ENCODE measurements at places on chromosomes 4 and X. TPM values are rescaled to one million over a fixed set of nuclear protein-coding genes. Genes with fewer than 3 reads are reported as not detected.

ETDB gene
- total RNA-seq, result not detected

GAB3 gene
- 1.5 TPM for total RNA-seq

DNA sequence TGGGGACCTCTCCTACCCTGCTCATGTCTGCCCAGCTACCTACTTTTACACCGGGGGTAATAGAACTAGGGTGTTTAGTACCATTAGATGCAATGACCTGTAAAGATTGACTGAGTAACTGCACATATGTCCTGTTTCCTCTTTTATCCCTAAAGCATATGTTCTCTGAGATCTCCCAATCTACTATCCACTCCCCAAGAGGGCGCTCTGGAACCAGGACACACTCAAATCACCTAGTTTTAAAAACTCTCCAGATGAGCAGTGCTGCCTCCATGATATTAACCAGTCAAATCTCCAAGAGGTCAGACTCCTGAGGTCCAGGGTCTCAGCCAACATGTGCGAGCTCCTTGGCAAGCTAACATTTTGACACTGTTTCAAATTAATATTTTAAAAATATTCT is 87.0 kb upstream of the TSPAN5 start:
- no peaks in the 10 kb centered on the region for H3K27me3 ChIP-seq
- no peak for DNase-seq
- no peak overlapping the region for H3K27ac ChIP-seq
- no peak overlapping the region for H3K4me3 ChIP-seq

DNA sequence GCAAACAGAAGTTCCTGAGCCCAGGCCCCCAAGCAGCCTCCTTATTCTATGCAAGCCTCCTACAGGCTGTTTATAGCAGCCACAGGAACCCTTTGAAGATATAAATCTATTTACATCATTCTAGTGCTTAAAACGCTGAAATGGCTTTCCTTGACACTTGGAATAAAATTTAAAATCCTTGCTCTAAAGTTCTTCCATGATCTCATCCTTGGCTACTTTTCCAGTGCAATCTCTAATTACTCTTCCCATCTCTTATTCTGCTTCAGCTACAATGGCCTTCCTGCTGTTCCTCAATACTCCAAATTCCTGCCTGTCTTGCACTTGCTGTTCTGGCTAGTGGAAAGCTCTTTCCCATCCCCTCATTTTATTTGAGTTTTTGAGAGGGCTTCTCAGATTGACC is 634.2 kb upstream of the NR3C2 start:
- no peaks in the 10 kb centered on the region for H3K36me3 ChIP-seq
- no peak overlapping the region for H3K27ac ChIP-seq
- no peak overlapping the region for H3K4me3 ChIP-seq
- no peaks in the 10 kb centered on the region for H3K27me3 ChIP-seq

DNA sequence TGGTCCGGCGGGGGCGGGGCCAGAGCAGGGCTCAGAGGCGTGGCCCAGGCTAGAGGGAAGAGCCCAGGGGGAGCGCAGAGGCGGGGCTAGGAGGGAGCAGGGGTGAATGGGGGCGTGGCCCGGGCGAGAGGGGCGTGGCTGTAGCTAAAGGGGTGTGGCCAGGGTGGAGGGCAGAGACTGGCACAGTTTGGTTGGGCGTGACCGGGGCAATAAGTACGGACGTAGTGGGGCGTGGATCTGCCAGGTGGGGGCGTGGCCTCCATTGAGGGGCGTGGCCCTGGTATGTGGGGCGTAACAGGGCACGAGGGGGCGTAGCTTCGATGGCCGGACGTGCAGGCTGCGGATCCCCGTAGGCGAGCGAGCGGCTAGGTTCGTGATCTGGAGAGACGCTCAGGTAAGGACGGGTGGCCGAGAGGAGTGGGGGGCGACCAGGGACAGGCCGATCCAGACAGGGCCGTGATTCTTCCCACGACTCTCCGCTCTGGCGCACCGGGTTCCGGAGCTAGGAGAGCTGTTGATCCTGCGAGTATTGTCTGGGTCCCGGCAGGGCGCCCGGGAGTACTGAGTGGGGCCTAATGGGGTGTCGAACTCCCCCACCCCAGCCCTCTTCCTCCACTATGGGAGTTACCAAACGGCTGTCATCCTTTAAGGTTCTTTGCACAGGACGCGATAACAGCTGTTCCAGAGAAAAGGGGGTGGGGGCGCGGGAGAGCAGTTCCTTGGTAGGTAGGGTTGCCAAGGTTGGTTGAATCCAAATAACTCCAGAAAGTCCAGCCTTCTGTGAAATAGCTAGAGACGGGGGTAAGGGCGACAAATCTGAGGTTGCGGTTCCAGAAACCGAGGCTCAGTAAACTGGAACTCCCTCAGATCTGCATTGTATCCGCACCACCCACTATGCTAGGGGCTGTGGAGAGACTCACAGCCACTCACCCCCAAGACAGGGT is at the start of gene CA5B:
Gene CA5B, plus strand, starts transcription at position 312 of the 944 bp plus-strand sequence. CDS start 11,754 bp downstream, outside the sequence.
- peak; percentile 94 for DNase-seq
- H3K27me3 ChIP-seq, result no peaks in the 10 kb centered on the region
- no peaks in the 10 kb centered on the region for H3K4me1 ChIP-seq
- peak within 1 kb of the TSS; percentile 44 for H3K4me3 ChIP-seq

GRCh38 chr4:7240306-7240705 is 48.0 kb downstream of the SORCS2 start:
- no peaks in the 10 kb centered on the region for H3K27me3 ChIP-seq
- no peak for DNase-seq
- no peak overlapping the region for H3K27ac ChIP-seq
- H3K4me3 ChIP-seq, result no peak overlapping the region
- no peaks in the 10 kb centered on the region for H3K4me1 ChIP-seq
